Regular cardiac myocyte (primary cell): ENCODE measurements at places on chromosomes 2 and 18. TPM values are rescaled to one million over a fixed set of nuclear protein-coding genes. Genes with fewer than 3 reads are reported as not detected.

Gene MAB21L4
- total RNA-seq: not detected in 2 replicates

Gene GPAT2
- total RNA-seq: 7.6 and 37.0 TPM in 2 replicates

Gene IL1F10
- total RNA-seq: not detected in 2 replicates

Gene CCDC141
- total RNA-seq: 0.19 and 0.56 TPM in 2 replicates

Gene GKN2
- total RNA-seq: not detected in 2 replicates

Gene UPP2
- 0.28 TPM in 1 of 2 replicates, not detected in the other for total RNA-seq

Gene FBXO15
- 0.38 and 0.85 TPM in 2 replicates for total RNA-seq

Gene TMEM163
- not detected in 2 replicates for total RNA-seq

Gene AP1S3
- total RNA-seq: 18.0 and 28.0 TPM in 2 replicates

Gene ING5
- 18.6 and 20.1 TPM in 2 replicates for total RNA-seq

Gene RAD51AP2
- total RNA-seq: under 0.01 TPM in 2 replicates

Gene STPG4
- under 0.01 and 0.56 TPM in 2 replicates for total RNA-seq

Gene ITGB6
- total RNA-seq: 0.19 and 0.28 TPM in 2 replicates

Gene TSPYL6
- not detected in 2 replicates for total RNA-seq

Gene ANKRD29
- 0.38 and 3.9 TPM in 2 replicates for total RNA-seq

Gene FBXO48
- 0.28 and 0.58 TPM in 2 replicates for total RNA-seq

Gene ALS2
- 36.4 and 37.6 TPM in 2 replicates for total RNA-seq
